ENCODE measurements at places on chromosomes 16 and 17.

- DNase-seq = no peak
These were observed 68.0 kb downstream of the RMI2 start for GRCh38 chr16:11412965-11413887.

GRCh38 chr17:19366637-19366972 lies 4.1 kb upstream of the B9D1 start:
- DNase-seq = no peak

DNA sequence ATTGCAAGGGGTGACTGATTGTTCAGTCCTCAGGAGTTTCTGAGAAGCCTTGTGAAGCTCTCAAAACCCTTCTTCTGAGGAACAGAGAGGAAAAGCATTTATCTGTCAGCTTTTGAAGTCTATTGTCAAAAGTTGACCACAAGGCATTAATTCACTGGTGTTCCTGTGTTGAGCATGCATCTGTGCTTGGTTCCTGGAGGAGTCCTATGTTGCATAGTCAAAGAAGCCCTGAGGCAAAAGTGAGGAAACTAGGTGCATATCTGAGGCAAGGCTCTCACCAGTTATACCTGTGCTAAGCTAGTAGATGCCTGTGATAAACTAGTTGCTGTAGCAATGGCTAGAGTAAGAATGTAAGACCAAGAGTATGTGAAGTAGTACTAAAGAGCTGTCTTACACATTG lies 1.8 kb upstream of the HEATR6 start:
- DNase-seq = no peak

GRCh38 chr17:78842881-78843565 lies 2.4 kb upstream of the USP36 start:
- DNase-seq = peak; percentile 24

DNA sequence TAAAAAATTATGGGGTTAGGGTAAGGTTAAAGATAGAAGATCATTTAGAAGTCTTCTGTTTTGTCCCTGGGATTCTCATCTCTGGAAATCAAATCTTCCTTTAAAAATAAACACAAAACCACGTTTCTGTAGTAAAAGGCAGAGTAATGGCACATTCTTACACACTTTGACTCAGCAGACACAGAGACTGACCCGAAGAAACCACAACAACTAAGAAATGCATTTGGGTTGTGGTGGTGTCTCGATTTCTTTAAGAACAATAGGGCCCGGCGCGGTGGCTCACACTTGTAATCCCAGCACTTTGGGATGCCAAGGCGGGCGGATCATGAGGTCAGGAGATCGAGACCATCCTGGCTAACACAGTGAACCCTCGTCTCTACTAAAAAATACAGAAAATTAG lies 54.9 kb upstream of the MYH10 start:
- no peak for DNase-seq

GRCh38 chr17:64008830-64009229 lies 10.7 kb downstream of the PRR29 start:
- DNase-seq = no peak

- no peak for DNase-seq
These were observed 1.5 kb upstream of the KRT23 start for GRCh38 chr17:40938981-40939380.
